ENCODE measurements at places on chromosomes 13 and 19.

GRCh38 chr19:16018106-16018755, 58.1 kb upstream of the TPM4 start:
- DNase-seq, result no peak

DNA sequence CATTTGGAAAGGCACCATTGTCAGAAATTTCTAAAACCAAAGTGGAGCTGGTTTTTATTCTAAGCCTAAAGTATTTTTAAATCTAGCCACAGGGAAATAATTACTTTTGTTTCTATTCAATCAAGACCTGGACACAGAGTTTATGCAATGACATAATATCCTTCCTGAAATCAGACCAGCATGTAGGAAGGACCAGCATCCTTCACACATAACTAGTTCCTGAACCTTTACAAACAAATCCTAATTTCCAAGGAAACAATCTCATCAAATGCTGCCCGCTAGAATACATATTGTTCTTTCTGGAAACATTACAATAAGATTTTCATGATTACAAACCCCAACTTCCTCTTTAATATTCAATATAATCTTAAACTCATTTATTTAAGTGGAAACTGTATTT, 1.5 kb downstream of the STARD13 start:
- no peak for DNase-seq

GRCh38 chr19:35090506-35091214, 25.0 kb upstream of the FXYD3 start:
- DNase-seq, result peak; percentile 81

DNA sequence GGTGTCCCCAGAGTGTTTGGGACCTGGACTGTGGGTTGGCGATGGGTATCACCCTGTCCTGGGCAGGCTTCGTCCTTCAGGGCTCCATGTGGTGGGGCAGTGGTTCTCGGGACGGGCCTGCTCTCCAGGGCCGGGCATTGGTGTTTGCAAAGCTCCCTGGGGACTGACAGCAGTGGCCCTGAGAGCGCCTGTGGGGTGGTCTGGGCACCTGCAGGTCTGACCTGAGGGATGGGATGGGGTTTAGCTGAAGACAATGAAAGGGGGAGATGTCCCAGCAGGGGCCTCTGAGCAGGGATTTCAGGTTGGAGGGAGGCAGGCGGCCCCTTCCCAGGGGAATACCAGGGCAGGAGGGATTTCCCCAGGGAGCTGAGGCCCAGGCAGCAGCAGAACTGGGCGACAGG, 68.3 kb upstream of the MCF2L start:
- DNase-seq, result no peak

DNA sequence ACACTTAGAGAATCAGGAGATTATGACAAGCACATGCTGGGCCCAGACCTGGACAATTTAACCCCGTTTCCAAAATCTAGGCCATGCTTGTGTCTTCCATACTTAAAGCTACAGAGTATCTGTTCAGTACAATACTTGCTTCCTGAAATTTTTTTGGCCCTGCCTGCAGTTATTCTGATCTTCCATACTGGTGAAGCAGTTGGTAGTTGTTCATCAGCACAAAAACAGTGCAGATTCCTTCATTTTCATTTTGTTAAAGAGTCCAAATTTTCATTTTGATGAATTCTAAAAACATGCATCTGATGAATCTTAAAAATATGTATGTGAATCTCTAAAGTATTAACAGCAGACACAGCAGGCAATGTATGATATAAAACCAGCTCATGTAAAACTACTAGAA, 49.2 kb downstream of the POLR1D start:
- DNase-seq, result no peak

DNA sequence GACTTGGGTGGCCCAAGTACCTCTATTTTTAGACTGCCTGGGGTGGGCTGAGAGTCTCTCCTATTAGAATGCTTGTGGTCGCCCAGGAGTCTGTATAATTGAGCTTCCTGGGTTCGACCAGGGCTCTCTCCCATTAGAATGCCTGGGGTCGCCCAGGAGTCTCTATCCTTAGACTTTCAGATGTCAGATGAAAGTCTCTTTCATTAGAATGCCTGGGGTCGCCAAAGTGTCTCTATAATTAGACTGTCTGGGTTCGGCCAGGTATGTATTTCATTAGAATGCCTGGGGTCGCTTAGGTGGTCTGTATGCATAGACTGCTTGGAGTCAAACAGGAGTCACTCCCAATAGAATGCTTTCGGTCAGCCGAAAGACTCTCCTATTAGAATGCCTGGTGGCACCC, 1471.7 kb downstream of the UQCRFS1 start:
- no peak for DNase-seq

GRCh38 chr13:80873589-80873988, 532.7 kb upstream of the SPRY2 start:
- no peak for DNase-seq

- no peak for DNase-seq
Observed at GRCh38 chr19:31220540-31220939, 128.7 kb downstream of the TSHZ3 start.

DNA sequence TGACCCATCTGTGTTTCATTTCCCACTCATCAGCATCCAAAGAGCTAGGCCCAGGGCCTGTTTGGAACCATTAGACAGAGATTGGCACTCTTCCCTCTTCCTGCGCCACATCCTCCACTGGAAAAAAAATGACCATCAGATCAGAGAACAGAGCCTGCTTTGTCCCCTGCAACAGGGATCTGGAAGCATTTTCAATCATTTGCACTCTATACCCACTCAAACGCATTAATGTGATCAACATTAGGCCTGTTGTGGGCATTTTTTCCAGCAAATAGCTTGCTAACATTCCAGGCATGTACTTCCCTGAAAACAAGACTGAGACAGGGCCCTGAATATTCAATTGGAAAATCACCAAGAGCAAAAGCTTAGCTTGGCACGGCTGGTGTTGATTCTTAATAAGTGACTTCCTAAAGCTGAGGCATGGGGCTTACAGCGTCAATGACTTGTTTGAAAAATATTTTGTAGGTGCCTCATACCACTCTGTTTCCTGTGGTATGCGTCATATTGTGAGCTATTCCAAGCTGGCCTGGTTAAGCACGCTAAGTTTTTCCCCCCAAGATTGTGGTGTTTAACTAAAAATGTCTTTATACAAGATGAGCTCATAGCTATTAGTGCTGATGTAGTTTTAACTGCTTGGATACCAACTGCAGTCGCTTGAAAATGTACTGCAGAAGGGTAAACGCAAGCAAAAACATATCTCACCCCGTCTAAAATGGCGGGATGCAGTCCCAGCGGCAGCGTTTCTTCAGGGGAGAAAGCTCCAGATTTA, 404.4 kb downstream of the SPRY2 start:
- peak; percentile 55 for DNase-seq

GRCh38 chr19:17209126-17210036, 5.8 kb upstream of the USE1 start:
- DNase-seq, result peak; percentile 16

DNA sequence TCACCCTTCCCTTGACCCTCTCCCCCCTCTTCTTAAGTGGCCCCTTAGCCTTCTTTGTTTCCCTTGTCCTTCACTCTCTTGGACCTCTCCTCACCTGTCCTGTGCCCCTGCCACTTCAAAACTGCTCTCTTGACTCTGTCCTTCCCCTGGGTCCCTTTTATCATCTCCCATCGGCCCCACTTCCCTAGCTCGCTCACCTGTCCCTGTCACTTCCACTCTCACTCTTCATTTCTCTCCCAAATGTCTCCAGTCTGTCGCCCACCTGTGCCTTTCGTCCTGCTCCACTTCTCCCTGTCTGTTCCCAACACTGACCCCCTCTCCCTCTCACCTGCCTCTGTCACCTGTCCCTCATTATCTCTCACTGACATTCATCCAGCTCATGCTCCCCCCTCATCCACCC, 699 bp downstream of the IFNL1 start:
- DNase-seq, result no peak

GRCh38 chr13:35500144-35500543, 23.7 kb upstream of the MAB21L1 start:
- no peak for DNase-seq

- DNase-seq, result peak; percentile 20
Observed at GRCh38 chr13:73938372-73939070, 195.7 kb downstream of the KLF12 start.

GRCh38 chr19:4851551-4852290, 15.7 kb downstream of the PLIN3 start:
- DNase-seq, result peak; percentile 68

DNA sequence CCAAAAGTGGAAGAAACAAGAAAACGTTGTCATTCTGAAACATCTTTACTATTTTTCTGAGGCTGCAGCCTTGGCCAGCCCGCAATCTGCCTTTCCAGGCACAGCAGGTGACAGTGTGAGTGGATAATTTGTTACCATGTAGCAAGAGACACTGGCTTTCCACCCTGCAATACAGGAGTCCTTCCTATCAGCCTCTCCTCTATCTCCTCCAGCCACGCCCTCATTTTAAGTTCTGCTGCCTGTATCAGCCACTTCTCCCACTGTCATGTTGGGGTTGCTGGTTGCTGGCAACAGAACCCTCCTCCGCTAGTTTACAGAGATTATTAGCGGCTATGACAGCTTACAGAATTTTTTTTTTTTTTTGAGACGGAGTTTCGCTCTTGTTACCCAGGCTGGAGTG, 7.7 kb upstream of the LGALS7 start:
- DNase-seq, result no peak

DNA sequence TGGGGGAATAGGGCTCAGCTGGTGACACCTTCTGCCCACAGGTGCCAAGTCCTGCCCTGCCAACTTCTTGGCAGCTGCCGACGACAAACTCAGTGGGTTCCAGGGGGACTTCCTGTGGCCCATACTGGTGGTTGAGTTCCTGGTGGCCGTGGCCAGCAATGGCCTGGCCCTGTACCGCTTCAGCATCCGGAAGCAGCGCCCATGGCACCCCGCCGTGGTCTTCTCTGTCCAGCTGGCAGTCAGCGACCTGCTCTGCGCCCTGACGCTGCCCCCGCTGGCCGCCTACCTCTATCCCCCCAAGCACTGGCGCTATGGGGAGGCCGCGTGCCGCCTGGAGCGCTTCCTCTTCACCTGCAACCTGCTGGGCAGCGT, 2.1 kb downstream of the P2RY11 start:
- no peak for DNase-seq

DNA sequence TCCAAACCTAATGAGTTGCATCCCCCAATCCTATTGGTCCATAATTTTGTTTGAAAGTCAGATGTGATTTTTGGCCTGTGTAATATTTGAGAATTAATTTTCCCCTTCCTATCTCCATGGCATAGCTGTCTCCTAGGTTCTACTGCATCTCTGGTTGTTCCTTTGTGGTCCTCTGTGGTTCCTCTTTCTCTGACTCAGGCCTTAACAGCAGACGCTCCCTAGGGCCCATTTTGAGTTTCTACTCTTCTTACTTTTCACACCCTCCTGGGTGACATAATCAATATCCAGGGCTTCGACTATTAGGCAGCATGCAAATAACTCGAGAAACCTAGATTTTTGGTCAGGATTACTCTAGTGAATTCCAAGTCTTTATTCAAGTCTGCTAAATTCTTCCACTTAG, 160.7 kb downstream of the RFC3 start:
- DNase-seq, result no peak

GRCh38 chr19:48868114-48868886, at the start of gene PLEKHA4:
Gene PLEKHA4 (minus strand): TSS chr19:48868617. CDS start chr19:48867620, 997 bp downstream.
- DNase-seq, result peak; percentile 67

DNA sequence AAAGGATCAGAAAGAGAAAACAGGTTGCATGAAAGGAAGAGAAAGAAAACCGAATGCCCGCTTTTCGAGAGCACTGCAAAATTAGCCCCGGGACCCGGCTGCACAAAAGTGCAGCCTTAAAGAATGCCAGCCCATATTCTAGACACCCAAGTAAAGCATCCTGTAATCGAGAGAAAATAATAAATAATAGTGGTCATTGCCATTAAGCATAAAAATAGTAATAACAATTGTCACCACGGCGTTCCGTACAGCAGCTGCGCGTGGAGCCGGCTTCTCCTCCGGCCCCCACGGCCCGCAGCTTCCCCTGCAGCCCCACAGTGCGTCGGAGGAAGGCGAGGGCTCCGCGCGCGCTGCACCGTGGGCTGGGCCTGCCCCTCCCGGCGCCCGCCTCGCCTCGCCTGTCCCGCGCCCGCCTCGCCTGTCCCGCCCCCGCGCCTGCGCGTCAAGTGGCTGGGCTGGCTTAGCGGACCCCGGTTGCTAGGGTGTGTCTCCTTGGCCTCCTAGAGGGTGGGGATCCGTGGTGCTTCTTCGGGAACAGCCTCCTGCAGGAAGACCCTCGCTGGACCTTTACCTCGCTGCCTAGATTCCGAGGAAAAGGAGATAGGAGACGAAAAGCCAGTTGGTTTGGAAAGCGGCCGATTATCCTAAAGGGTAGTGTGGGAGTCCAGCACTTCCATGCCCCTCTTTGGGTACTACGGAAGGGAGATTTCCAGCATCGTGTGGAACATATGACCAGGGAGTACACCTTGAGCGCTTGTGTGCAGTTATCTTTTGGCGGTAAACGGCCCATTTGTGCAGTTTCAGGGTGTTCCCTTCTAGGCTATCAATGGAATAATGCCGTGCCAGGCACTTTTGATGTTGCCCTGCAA, at the start of gene LRRC63:
TSS of gene LRRC63 (plus strand) at position 446 of the 869 bp plus-strand sequence. CDS start 1,107 bp downstream, outside the sequence.
- DNase-seq, result peak; percentile 89

DNA sequence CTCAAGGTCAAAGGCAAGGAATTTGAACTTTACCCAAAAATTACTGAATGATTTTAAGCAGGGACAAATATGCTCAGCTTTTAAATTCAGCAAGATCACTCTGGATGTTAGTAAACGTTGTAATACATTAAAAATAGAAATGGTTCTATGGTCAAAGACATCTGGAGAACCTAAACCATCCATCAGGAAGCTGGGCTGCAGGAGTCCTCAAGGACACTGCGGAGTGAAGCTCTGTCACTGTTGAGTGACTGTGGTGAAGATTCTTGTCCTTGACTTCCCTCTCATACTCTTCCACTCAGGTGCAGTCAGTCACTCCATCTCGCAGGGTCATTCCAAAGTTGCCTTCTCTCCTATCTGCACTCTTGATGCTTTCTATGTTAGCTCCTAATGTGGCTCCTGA, 450.7 kb downstream of the FOXO1 start:
- no peak for DNase-seq

DNA sequence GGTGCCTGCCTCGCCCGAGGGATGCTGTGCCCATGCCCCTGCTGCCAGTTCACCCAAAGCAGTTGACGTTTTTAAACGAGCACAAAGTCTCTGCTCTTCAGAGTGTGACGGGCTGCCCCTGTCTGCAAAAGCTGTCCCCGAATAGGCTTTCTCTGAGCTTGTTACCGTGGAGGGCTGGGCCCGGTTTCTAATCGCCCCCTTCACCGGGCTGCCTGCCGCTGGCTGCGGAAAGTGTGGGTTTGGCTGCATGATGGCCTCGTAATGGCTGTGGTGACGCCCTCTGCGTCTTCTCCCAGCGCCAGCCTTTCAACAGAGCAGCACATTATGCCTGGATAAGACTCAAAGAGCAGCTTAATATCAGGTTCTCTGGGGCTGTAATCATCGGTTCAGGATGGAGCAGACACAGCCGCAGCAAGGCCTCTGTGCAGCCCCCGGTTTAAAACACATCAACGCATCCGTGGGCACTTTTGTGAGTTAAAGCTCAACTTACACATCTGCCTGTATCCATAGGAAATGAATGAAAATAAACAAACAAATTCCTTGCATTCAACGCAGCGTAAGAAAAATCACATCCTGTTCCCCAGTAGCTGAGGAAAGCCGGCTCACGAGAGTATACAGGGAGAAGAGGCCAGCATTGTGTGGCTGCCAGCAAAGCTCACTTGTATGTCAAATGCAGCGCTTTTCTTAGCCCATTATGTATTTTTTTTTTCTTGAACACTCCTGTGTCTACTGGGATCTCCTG, 166.4 kb upstream of the SOX1 start:
- no peak for DNase-seq

- DNase-seq, result no peak
Observed at GRCh38 chr19:17041976-17042375, 15.4 kb upstream of the CPAMD8 start.

GRCh38 chr19:45163751-45164460, 3.1 kb upstream of the NKPD1 start:
- no peak for DNase-seq

GRCh38 chr19:4109626-4109945, 14.3 kb downstream of the MAP2K2 start:
- no peak for DNase-seq

Measured in hepatocyte (in vitro differentiated cells).